ENCODE measurements at places on chromosomes 1 and 21. TPM values are rescaled to one million over a fixed set of nuclear protein-coding genes. Genes with fewer than 3 reads are reported as not detected.

The MARK1 gene
- total RNA-seq, result 3.9 TPM

The COL9A2 gene
- 3.1 TPM for total RNA-seq

The CLDN17 gene
- total RNA-seq, result not detected

The HTR6 gene
- total RNA-seq, result not detected

The POLR3GL gene
- 24.0 TPM for total RNA-seq

The HORMAD1 gene
- total RNA-seq, result not detected

GRCh38 chr1:100346387-100346786 is 5.9 kb upstream of the CDC14A start:
- H3K36me3 ChIP-seq, result no peaks in the 10 kb centered on the region
- no peak for DNase-seq
- H3K4me3 ChIP-seq, result no peak overlapping the region
- H3K27ac ChIP-seq, result no peak overlapping the region
- no peaks in the 10 kb centered on the region for H3K4me1 ChIP-seq

GRCh38 chr1:197521118-197521739 is 253.2 kb downstream of the CRB1 start:
- H3K4me3 ChIP-seq, result no peak overlapping the region
- peak; percentile 19 for DNase-seq
- H3K4me1 ChIP-seq, result no peaks in the 10 kb centered on the region
- H3K27me3 ChIP-seq, result no peaks in the 10 kb centered on the region
- H3K27ac ChIP-seq, result no peak overlapping the region

DNA sequence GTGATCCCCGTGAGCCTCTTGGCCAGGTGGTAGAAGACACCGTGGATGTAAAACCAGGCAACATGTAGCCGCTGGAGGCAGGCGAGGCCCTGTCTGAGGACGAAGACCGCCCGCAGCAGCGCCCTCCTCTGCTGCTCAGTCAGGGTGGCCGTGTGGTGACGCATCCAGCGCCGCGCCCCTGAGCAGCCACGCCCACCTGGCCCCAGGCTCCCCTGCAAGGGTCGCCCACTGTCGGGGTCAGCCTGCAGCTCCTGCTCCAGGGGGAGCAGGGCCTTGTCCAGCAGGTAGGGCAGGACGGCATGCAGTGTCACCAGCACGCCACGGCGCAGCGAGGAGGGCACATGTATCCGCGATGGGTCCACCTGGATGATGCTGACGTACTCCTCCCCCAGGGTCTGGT is 3.9 kb downstream of the PEX10 start:
- H3K4me1 ChIP-seq, result peaks cover 64% of the 10 kb centered on the region
- H3K36me3 ChIP-seq, result no peaks in the 10 kb centered on the region
- H3K27ac ChIP-seq, result peak overlapping the region; percentile 23

- no peak for DNase-seq
- H3K27me3 ChIP-seq, result no peaks in the 10 kb centered on the region
- no peak overlapping the region for H3K27ac ChIP-seq
- H3K4me3 ChIP-seq, result no peak overlapping the region
- H3K36me3 ChIP-seq, result no peaks in the 10 kb centered on the region
Measured at GRCh38 chr1:8883491-8883890, 5.0 kb upstream of the ENO1 start.

DNA sequence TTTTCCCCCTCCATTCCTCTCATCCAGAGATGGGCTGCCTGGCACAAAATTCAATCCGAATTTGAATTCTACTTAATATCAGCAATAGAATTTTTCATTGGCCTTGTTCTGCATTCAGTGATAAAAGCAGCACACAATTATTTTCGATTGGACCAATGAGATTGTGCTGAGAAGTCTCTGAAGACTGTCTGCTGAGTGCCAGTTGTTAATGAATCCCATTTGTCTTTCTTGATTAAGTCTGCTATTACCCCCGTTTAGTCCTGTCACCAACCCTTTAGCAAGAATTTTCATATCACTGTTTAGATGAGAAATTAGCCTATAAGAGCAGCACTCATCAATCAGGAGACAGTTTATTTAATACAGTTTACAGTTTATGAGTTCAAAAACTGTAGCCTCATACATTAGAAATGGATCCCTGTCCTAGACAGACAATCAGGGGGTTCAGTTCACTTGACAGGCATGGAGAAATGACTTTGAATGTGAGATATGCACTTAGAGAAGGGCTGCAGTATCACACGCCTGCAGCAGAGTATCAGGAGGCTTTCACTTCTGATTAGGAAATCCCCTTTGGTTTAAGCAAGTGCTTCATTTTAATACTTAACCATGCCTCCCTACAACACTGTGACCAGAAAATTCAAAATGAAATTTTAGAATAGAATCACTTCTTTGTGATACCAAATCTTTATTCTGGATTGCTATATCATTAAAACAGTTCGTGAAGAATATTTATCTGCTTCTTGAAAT is 304.7 kb upstream of the PTBP2 start:
- no peak overlapping the region for H3K27ac ChIP-seq
- no peaks in the 10 kb centered on the region for H3K36me3 ChIP-seq
- H3K4me3 ChIP-seq, result no peak overlapping the region
- H3K27me3 ChIP-seq, result no peaks in the 10 kb centered on the region
- DNase-seq, result no peak

DNA sequence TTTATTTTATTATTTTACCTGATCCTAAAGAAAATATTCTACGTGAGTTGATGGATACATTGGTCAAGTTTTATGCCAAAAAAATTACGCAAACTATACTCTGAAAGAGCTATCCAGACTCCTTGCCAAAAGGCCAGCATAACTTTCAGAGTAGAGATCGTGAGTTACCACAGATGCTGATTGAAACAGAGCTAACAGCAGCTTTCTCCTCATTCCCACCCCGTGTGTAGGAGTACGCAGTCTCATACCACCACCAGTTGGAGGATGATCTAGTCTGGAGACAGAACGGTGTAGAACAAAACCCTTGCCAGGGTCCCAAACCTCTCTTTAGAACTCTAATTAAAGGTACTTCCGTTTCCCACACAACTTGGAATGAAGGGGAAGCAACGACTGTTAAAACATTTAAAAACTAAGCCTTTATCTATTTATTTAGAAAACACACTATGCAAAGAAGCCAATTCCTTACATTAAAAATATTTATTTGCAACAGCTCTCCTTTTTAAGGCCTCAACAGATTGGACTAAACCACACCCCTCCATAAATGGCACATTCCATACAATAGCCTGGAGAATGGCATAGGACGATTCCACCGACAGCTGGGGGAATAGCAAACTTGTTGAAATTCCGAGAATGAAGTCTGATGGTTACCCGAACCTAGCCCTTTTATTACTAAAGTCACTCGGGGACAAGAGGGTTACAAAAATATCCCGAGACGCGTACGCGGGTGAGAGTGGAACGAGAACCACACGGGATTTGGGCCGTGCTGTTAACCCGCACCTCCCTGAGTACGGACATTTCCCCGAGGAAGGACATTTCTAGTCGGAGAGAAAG is 1.4 kb downstream of the NUCKS1 start:
- H3K27me3 ChIP-seq, result no peaks in the 10 kb centered on the region
- peaks cover 17% of the 10 kb centered on the region for H3K4me1 ChIP-seq
- H3K36me3 ChIP-seq, result no peaks in the 10 kb centered on the region
- no peak overlapping the region for H3K4me3 ChIP-seq
- DNase-seq, result peak; percentile 34

- no peaks in the 10 kb centered on the region for H3K36me3 ChIP-seq
- peaks cover 28% of the 10 kb centered on the region for H3K27me3 ChIP-seq
- no peak overlapping the region for H3K4me3 ChIP-seq
- DNase-seq, result no peak
Measured at GRCh38 chr1:10891091-10891490, 94.6 kb upstream of the CASZ1 start.

- H3K4me3 ChIP-seq, result no peak overlapping the region
- no peak for DNase-seq
- no peak overlapping the region for H3K27ac ChIP-seq
Measured at GRCh38 chr1:12356004-12356890, 126.4 kb downstream of the VPS13D start.

GRCh38 chr21:19018529-19018928 is 614.9 kb upstream of the TMPRSS15 start:
- no peak overlapping the region for H3K4me3 ChIP-seq
- H3K36me3 ChIP-seq, result no peaks in the 10 kb centered on the region
- no peak for DNase-seq
- H3K27me3 ChIP-seq, result no peaks in the 10 kb centered on the region

DNA sequence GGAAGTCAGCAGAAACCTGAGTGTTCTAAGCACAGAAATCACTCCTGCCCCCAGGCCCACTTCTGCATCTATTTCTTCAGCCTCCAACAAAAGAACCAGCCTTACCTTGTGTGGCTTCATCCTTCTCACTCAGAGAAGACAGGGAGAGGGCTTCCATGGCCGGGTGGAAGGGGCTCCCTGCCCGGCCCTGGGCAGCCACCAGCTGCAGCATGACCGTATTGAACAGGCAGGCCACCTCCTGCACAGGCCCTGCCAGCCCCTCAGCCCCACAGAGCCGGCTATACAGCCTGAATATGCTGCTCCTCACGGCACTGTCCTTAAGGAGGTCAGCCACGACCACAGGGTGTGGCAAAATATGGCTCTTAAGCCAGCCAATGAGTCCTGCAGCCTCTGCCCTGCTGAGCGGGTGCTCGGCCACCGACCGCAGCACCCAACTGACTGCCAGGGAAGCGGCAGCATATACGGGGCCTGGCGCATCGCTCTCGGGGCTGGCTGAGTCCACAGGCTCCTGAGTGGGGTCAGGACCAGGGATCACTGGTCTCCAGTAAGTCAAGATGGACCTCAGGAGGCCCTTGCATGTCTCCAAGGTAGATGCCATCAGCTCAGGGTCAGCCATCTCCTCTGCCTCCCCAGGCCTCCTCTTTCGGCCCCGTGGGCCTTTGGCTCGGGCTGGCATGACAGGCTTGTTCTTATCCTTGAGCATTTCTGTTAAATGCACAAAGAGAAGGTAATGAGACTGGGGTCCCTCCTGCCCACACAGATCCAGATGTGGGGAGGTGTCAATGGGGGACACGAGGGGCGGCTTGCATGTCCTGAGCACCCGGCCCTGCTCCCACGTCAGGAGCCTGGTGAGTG is 17.9 kb downstream of the MRAP start:
- H3K27ac ChIP-seq, result no peak overlapping the region
- no peaks in the 10 kb centered on the region for H3K4me1 ChIP-seq
- no peak for DNase-seq
- no peak overlapping the region for H3K4me3 ChIP-seq
- peaks cover 95% of the 10 kb centered on the region for H3K36me3 ChIP-seq

- H3K27ac ChIP-seq, result no peak overlapping the region
- no peak overlapping the region for H3K4me3 ChIP-seq
- DNase-seq, result no peak
- H3K27me3 ChIP-seq, result no peaks in the 10 kb centered on the region
Measured at GRCh38 chr1:188372821-188373220, 1544.1 kb downstream of the PLA2G4A start.

- H3K36me3 ChIP-seq, result no peaks in the 10 kb centered on the region
- H3K27me3 ChIP-seq, result no peaks in the 10 kb centered on the region
- no peak overlapping the region for H3K4me3 ChIP-seq
- no peak for DNase-seq
- no peak overlapping the region for H3K27ac ChIP-seq
Measured at GRCh38 chr1:168127503-168127902, 9.2 kb downstream of the GPR161 start.

DNA sequence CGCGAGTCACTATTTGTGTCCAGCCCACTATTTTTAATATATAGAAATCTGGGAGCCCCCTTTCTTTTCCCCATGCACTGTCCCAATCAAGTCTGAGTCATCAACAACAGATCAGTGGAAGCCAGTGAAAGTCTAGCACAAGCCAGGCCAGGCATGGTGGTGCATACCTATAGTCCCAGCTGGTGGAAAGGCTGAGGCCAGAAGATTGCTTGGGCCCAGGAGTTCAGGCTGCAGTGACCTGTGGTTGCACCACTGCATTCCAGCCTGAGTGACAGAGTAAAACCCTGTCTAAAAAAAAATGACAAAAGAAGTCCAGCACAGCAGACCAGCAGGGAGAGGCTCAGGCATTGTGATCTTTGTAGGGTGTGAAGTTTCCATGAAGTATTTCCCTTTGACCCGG is 9.0 kb upstream of the RPL5 start:
- H3K27ac ChIP-seq, result no peak overlapping the region
- no peak overlapping the region for H3K4me3 ChIP-seq
- peak; percentile 43 for DNase-seq
- H3K36me3 ChIP-seq, result no peaks in the 10 kb centered on the region
- H3K27me3 ChIP-seq, result no peaks in the 10 kb centered on the region

Measured in adrenal gland (tissue), 19 donors.